ENCODE measurements at places on chromosomes 13 and 19.

- no peak for DNase-seq
These were observed 324.3 kb downstream of the ZNF536 start for GRCh38 chr19:30696514-30696913.

GRCh38 chr13:20991741-20992520, 69.5 kb downstream of the LATS2 start:
- DNase-seq: no peak

DNA sequence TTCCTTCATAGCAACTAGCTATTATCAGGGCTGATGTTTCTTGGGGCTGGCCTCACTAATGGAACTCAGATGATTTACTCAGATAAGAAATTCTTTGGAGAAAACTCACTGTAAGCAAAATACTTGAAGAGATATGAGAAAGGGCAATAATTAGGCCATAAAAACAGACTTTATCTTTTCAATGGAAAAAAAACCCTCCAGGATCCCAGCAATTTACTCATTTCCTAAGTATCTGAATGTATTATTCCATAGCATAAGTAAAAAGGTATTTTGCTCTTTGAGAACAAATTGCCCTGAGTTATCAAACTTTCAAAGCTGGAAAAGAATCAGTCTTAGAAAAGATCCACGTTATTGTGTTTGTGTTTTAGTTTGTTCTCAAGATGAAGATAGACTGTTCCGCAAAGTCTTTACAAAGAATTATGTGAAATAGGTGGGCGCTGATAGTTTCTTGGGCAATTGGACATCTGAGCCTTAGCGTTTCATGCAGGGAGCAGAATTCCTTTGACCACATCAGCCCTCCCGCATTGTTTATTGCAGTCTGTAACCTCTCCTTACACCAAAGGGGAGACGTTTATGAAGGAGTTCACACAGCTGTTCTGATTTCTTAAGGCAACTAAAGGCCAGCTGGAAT, 29.1 kb upstream of the CSNK1A1L start:
- no peak for DNase-seq

DNA sequence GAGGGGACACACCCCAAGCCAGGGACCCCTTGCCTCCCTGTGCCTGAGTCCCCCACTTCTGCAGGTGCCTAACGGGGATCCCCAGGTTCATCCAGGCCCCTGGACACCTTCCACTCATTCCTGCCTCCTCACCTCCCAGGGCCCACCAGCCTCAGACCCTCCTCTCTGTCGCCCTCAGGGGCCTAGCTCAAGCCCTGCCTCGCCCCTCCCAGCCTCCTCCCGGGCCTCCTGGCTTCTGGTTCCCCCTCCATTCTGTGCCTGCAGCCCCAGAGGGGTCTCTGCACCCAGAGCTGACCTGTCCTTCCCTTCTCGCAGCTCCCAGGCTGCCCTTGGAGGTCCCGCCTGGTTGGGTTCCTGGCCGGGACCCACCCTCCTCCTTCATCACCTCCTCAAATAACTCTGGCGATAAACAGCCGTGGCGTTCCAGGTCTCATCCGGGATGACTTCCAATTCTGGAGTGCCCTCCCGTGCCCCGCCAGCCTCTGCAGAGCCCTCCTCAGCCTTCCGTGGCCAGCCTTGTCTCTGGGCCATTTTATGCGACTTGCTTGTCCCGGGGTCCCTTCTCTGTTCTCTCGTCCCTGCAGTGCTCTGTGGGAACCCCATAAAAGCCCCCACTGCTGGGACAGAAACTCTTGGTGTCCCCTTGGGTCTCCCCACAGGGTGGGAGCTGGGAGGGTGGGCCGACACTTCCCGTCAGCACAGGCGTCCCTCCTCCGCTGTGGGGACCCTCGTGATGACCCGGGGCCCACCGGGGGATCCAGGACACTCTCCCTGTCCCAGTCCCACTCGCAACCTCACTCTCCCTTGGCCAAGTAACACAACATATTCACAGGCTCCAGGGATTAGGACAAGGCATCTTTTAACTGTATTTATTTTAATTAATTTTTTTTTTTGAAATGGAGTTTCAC, 9.2 kb downstream of the JOSD2 start:
- DNase-seq: no peak

DNA sequence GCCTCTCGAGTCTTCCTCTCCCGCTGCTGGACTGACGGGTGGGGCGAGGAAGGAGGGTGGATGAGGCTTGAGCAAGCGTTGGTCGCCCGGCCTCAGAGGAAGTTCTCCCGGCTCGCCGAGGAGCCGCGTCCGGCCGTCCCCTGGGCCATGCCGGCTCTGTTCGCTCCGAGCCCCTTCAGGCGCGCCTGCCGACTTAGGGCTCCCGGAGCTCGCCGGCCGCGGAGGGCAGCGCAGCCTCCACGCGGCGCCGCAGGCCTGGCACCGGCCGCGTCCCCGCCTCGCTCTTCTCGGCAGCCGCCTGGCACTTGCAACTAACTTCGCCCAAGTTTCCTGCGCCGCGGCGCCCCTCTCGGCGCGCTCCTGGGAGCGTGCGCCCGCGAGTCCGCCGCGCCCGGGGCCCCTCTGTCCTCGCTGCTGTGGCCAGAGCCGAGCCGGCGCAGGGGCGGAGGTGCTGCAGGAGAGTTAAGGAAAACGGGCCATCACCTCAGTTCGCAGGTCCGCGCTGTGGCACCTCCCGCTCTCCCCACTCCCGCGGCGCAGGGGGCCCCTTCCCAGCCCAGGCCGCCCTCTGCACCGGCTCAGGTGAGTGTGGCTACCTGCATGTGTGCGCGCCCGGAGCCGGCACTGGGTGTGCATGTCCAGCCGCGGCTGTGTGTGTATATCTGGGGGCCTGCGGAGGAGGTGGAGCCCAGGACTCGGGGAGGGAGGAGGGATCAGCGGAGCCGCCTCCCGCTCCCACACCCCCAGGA, 641 bp upstream of the SOX21 start:
- DNase-seq: peak; percentile 28

- no peak for DNase-seq
These were observed 123.1 kb upstream of the HTR2A start for GRCh38 chr13:47019977-47020376.

- peak; percentile 64 for DNase-seq
These were observed 50.7 kb upstream of the PNMA8B start for GRCh38 chr19:46546194-46546896.

DNA sequence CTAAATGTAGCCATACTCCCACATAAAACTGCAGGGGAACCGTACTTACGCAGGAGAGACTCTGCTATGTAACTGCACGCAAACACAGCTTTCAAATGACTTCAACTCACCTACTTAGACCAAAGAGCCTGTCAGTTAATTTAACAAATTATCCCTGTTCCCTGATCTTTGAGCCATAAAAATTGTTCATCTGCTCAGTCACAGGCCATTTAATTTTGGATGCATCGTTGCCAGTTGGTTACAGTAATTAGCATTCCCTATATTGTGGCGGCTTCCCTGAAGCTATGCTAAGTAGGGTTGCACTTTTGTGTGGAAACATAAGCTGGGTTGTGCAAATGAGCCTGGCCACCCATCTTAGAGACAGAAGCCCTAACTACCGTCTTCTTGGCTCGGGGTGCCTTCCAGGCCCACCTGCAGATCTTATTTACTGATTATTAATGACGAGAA, 21.2 kb upstream of the OBI1 start:
- DNase-seq: no peak

GRCh38 chr19:43934055-43934984, 762 bp downstream of the ZNF45 start:
- DNase-seq: peak; percentile 1

- DNase-seq: no peak
These were observed 165.8 kb upstream of the EDNRB start for GRCh38 chr13:78084401-78084800.

GRCh38 chr19:19418555-19419260, 13.2 kb downstream of the GATAD2A start:
- no peak for DNase-seq

- no peak for DNase-seq
These were observed 72.9 kb downstream of the TEX29 start for GRCh38 chr13:111393221-111393790.

DNA sequence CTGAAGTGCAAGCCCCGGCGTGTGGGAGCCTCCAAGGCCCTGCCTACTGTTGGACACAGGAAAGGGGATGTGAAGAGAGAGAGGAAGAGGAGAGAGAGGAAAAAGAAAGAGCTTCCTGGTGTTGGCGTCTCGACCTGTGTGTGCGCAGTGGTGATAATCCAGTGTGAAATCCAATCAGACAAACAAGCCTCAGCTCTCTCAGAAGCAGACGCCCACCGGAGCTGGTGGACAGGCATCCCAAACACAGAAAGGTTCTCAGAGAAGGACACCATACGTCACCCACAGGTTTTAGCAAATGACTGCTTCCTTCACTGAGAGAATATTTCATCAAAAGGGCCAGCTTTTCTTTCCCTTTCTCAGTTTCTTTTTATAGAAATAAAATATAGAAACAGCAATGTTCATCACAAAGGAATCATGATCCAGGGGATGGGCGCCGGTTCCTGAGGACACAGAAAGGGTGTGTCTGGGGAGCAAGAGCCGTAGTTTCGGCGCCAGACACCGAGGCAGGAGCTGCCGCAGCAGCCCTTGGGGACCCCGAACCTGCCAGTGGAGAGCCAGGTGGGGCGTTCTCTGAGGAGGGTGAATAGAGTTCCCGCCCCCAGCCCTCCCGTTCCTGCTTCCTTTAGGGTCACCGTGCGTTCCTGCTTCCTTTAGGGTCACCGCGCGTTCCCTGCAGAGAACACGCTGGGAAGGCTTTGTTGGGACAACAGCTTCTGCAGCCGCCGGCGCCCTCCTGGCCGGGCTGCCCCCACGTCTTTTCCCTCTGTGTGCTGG, 145.8 kb upstream of the SOX1 start:
- DNase-seq: no peak

All from pons (tissue), 1 donor.